ENCODE measurements at places on chromosomes 4 and X. TPM values are rescaled to one million over a fixed set of nuclear protein-coding genes. Genes with fewer than 3 reads are reported as not detected.
A peak's percentile ranks its signal among the peaks of the same experiment; 100 is the strongest.

DNA sequence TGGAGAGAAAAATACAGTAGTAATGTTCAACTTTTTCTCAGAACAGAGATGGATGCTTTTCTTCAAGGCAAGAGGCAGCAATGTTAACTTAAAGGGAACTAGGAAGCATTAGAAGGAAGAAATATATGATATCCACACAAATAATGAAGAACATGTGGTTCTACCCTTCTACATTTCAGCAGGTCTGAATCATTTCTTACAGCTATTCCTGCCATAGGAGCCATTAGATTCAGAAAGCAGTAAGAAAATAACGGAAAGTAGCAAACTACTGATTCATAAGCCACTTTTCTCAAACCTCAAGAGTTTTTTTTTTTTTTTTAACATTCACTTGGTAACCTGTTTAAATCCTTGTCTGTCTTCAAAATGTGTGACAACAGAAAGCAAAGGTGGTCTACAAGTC, 1251.6 kb upstream of the AGA start:
- no peaks in the 10 kb centered on the region for H3K36me3 ChIP-seq
- DNase-seq, result no peak
- no peaks in the 10 kb centered on the region for H3K27me3 ChIP-seq
- no peaks in the 10 kb centered on the region for H3K4me1 ChIP-seq
- H3K4me3 ChIP-seq, result no peak overlapping the region

DNA sequence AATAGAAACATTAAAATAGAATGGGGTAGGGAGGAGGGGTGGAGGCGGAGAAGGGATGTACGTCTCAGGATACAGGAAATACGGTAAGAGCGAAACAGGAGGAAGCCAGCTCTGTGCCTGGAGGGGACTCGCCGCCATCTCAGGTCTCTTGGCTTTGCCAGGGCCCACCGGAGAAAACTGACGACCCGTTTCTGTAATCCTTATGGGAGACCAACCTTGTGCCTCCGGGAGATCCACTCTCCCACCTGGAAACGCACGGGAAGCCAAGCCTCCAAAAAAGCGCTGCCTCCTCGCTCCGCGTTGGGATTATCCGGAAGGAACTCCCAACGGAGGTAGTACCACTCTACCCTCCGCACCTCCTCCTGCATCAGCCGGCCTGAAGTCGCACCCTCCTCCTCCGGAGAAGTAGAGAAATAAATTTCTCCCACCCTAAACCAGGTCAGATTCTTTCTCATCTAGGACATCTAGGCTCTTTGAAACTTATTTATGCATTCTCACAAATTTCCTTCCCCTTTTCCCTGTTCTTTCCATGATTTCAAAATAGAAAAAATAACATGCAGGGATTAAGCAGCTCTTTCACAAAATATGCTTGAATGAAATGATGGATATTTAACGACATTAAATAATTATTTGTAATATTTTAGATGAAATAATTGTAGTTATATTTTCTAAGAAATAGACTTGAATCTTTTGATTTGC, at the start of gene NBDY:
TSS of gene NBDY (plus strand) at position 92 of the 699 bp plus-strand sequence. CDS start at position 203, 111 bp downstream.
- H3K36me3 ChIP-seq, result no peaks in the 10 kb centered on the region
- no peaks in the 10 kb centered on the region for H3K27me3 ChIP-seq
- DNase-seq, result peak; percentile 62
- peaks cover 10% of the 10 kb centered on the region for H3K4me1 ChIP-seq

TLR3 gene
- 0.68 TPM for polyA plus RNA-seq

UNC5C gene
- not detected for polyA plus RNA-seq
